ENCODE measurements at places on chromosomes 12 and 14. TPM values are rescaled to one million over a fixed set of nuclear protein-coding genes. Genes with fewer than 3 reads are reported as not detected.

The IRF2BPL gene
- 68.1 TPM for total RNA-seq

The PPP4R3A gene
- total RNA-seq, result 76.2 TPM

The LTB4R gene
- total RNA-seq, result 3.6 TPM

The PROX2 gene
- total RNA-seq, result not detected

The IL22 gene
- not detected for total RNA-seq

Data from ascending aorta (tissue), 2 donors.